ENCODE measurements at places on chromosomes 2 and 18.

- DNase-seq, result no peak
Observed at GRCh38 chr18:76174451-76174850, 320.6 kb downstream of the ZNF516 start.

DNA sequence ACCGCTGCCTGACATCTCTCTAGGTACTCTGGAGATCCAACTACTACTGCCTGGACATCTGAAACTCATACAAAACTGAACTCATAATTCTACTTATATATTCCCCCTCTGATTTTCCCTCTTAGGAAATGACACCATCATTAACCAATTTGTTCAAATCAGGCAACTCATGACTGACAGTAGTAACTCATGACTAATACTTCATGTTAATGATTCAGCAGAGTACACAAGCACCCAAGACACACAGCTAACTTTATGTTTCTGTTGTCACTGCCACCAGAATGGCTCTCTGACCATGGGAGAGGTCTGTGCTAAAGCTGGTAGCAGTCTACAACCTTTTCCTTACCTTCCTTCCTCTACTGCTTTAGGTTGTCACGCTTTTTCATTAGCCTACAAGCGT is 91.1 kb downstream of the ITSN2 start:
- DNase-seq, result peak; percentile 70

- DNase-seq, result peak; percentile 63
Observed at GRCh38 chr2:47360927-47361326, 42.0 kb upstream of the MSH2 start.

- no peak for DNase-seq
Observed at GRCh38 chr2:236101311-236101950, 66.8 kb downstream of the GBX2 start.

DNA sequence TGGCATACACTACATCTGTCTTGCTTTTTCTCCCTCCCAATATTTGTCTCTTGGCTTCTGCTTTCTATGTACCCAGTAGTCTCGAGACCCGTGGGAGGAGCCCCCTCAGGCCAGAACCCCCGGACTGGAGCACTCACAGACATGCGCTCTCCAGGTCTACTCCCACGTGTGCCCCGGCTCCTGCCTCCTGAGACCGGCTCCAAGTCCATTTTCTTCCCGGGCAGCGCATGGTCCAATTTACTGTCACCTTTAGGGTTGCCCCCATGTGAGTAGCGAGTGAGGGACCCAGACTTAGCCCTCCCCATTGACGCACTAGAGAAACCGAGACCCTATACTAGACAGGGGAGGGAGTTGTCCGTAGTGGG is 11.8 kb upstream of the TEX51 start:
- DNase-seq, result no peak

DNA sequence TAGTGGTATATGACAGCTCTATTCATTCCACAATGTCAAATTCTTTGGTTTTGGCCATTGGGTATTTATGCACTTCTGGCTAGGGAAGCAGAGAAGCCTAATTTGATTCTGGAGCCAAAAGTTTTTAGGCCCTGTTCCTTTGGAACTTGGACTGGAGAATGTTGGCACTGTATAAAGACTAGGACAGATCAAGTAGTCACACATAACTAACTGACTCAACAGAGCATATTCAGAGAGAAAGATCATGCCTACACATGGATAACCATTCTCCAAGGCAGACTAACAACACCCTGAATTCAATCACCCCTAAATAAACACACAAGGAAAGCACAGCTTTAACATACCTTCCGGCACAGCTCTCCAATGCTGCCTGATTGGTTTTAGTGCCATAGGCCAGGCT is 62.9 kb downstream of the ARHGAP15 start:
- no peak for DNase-seq

DNA sequence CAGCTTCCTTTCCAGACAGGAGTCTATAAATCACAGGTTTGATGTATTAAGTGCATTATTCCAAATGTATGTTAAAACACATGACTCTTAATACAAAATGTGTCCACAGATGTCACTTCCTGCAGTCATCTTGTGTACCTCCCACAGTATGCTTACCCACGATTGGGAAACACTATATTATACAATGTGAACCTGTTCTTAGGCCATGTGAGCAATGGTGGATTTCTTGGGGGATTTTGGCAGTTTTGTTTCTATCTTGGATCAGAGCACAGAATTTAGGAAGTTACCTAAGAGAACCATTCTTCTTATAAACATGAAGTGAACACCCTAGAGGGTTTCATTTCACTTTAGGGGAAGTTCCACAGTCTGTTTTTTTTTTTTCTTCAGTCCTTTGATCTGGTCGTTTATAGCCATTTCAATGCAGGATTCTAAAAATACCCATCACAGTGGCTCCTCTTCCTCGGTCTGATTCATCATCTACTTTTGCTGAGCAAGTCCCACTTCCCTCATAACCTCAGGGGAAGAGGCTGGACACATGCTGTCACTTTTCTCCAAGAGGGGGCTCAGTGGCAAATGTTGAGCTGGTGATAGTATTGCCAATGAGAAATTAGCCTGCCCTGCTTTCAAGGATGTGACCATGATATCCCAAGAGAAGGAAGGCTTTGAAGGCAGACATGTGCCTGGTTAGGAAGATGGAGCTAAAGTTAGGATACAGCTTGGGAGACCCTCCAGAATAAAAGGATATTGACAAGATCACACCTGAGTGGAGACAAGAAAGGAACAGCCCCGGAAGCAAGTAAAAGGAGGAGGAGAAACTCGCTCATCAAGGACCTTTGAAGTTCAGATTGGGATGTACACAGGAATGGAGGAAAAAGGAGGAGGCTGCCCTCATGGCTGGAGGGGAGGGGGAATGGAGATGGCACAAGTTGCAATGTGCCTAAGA is 22.6 kb downstream of the PLEK start:
- DNase-seq, result no peak

GRCh38 chr2:112821682-112822081 is 14.9 kb downstream of the IL1B start:
- DNase-seq, result no peak

- peak; percentile 41 for DNase-seq
Observed at GRCh38 chr2:170235860-170236679, 58.1 kb downstream of the MYO3B start.

DNA sequence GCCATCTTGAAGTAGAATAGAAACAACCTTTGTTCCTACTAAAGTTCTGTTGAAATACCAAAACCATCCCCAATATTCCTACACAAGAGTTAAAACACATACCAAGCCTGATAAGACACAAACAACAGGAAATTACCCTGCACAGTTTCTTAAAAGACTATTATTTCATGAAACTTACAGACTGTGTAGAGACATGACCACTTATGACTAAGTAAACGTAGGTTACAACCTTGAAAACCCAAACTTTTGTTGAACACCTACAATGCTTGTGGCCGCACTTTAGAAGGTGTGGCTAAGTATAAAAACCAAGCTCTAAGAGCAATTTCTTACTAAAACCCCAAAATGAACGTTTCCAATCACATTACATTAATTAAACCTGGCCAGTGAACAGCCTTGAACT is 2.0 kb downstream of the SMAD2 start:
- peak; percentile 70 for DNase-seq

DNA sequence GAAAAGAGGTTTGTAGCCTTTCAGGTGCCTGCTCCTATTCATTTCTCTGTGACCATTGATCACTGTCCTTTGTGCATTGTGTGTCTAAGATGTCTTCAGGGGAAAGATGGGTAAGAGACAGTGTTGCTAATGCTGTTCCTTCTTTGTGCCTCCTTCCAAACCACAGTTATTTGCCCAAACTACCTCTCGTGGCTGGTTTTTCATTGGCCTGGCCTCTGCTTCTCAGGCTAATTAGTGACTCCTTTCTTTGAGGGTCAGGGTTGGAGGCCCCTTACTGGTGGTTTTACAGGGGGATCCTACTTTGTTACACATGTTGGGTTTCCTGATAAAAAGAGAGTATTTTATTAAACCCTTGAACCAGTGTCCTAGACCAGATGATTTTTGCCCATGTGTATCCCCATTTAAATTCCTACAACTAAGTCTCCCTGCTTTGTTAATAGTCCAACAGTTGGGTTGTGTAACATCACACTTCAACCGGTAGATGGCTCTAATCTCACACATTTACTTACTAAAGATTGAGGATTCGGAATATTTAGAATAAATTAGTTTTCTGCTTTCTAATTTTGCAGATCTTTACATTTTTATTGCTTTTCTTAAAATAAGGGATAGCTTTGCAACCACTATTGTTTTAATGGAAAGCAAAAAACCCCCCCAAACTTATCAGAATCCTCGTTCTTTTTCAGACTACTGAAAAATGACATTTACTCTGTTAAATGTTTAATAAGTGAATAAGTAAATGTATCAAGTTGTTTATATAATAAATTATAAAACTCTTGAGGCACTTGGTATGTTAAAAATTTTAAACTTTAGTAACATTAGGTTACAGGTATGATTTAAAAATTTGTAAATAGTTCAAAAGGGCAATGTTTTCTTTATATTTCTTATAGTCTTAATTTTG is 2.4 kb downstream of the MARS2 start:
- peak; percentile 75 for DNase-seq

- no peak for DNase-seq
Observed at GRCh38 chr2:124961132-124961531, 936.0 kb downstream of the CNTNAP5 start.

- no peak for DNase-seq
Observed at GRCh38 chr2:50196775-50197480, 835.0 kb downstream of the NRXN1 start.

- DNase-seq, result no peak
Observed at GRCh38 chr18:4637876-4638275, 182.8 kb upstream of the DLGAP1 start.

DNA sequence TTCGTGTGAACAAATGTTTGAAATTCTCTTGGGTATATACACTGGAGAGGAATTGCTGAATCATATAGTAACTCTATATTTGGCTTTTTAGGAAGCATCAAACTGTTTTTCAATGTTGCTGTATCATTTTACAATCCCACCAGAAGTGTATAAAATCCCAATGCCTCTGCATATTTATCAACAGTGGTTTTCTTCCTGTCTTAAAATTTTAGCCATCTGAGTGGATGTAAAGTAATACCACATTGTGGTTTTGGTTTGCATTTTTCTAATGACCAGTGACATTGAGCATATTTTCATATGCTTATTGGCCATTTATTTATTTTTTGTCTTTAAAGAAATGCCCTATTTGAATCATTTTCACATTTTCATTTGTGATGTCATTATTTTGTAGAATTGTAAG is 22.8 kb upstream of the LRP1B start:
- peak; percentile 42 for DNase-seq

- no peak for DNase-seq
Observed at GRCh38 chr2:169672406-169672805, 21.8 kb downstream of the CFAP210 start.
